ENCODE measurements at places on chromosomes 2 and 18. TPM values are rescaled to one million over a fixed set of nuclear protein-coding genes. Genes with fewer than 3 reads are reported as not detected.

Gene LRRC30
- total RNA-seq, result not detected

Gene ZNF638
- 73.9 TPM for total RNA-seq

Gene FEV
- total RNA-seq, result not detected

Gene PSMA8
- not detected for total RNA-seq

DNA sequence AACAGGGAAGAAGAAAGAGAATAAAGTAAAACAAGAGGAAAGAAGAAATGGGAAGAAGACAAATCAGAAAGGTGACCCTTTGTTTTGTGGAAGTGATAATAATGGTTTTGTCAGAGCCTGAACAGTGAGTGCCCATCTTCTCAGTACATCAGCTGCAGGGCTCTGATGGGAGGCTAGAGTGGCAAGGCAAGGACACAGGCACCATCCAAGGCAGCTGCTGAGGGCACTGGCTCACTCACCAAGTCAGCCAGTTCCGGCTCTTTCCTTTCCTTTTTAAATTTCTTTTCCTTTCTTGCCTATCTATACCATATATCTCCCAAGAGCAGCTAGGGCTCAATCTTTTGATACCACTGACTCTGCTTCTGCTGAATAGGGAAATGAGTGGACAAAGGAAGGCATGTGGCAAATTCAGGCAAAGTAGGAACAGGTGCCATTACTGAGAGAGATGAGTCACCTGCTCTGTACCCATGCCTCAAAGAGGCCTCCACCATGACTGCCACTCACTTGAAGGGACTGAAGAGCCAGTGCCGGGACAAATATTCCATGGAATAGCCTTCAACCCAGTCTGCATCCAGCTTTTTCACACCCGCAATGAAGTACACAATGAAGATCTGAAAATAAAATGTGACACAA, 6.2 kb downstream of the GGCX start:
- DNase-seq, result no peak

DNA sequence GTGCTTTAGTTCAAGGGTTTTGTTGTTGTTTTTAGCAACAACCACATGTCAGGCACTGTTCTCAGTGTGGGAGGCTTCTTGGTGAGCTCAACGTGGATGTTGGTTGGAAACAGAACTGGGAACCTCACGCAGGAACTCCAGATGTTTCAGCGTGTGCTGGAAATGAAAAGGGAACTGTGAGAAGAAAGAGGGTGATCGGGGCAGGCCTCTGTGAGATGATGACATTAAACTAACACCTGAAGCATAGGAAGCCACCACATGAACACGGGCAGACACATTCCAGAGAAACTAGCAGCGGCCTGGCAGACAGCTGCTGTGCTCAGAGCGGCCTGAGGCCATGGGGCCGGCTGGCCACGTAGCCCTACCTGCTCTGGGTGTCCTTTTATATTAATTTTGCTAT, 66.4 kb downstream of the COA5 start:
- no peak for DNase-seq

DNA sequence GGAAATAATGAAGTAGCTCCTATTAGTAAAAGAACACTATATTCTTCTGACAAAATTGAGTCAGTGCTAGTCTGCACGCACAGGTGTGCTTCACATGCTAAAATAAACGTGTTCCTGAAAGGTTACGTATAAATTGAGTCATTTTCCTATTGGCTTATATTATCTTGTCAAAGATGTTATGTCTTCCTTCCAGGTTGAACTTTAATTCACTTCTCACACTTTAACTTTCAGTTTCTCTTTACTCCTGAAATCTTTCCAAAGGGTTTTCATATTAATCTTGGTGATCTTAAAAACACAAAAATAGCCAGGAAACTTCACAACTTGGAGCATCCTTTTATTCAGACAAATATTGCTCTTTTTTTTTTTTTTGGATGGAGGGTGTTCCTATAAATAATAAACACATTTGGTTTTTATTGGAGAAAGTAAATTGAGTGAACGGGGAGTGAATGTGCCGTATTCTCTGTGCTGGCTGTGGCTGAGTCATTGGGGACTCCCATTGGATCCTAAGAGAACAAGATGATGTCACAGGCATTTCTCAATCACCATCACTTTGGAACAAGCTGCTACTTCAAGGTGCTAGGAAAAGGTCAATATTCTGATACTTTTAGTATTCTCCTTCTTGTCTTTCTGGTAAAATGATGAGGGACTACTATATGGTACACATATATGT, 150.2 kb upstream of the SPATS2L start:
- DNase-seq, result peak; percentile 62

- DNase-seq, result no peak
Observed at GRCh38 chr2:160199053-160199452, 1.0 kb downstream of the ITGB6 start.

DNA sequence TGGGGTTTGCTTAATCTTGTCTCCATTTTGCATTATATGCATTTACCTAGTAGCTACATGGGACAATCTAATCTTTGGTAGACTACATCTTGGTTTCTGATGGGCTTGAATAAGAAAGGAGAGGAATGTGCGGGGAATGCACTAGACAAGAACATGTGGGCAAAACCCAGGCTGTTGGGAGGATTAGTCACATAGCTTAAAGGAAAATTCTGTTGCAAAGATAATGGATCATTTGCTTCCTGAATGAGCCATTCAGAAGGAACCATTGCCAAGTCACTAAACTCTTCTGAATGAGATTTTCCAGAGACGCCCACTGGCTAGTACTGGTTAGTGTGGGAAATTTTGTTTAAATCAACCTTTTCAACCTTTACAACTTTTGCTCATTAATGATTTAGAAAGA, 84.8 kb downstream of the OSBPL6 start:
- DNase-seq, result no peak

Data from right atrium auricular region (tissue), 2 donors.